NK-92 treated with Interleukin-12 subunit alpha and Interleukin-12 subunit beta, amount 100 ng/mL, for 24 hours (cell line): ENCODE measurements at places on chromosomes 12 and 14.

- no peak for DNase-seq
Observed at GRCh38 chr14:74502236-74503019, 8.9 kb downstream of the ISCA2 start.

- DNase-seq, result no peak
Observed at GRCh38 chr12:3712209-3712992, 40.5 kb downstream of the CRACR2A start.

DNA sequence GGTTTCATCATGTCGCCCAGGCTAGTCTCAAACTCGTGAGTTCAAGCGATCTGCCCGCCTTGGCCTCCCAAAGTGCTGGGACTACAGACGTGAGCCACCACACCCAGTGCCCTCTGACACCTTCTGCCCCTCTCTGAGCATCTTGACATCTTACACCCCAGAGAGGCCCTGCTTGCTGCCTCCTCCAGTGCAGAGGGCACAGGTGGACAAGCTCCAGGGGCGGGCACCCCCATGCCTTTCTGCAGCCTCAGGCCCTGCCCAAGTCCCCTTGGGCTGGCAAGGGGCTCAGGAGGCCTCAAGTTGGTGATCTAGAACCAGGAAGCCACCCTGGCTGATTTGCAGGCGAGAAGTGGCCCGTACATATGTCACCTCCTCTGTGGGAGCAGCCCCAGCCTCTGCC, 11.2 kb upstream of the SH2B3 start:
- no peak for DNase-seq

DNA sequence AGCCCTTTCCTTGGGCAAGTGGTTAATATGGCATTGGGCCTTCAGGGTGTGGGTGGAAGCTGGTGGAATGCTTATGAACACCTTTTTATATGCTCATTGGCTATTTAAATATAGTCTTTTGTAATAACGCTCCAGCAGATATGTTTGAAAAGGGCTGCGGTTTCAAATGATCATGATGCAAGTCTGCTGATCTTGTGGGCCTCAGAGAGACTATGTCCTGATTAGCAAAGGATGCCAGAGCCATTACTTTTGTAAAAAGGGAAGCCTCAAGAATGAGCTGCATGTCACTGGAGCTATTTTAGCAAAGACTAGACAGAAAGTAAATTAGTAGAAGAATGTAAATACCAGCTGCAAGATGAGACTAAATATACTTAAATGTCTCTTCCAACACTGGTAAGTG, 200.5 kb downstream of the GXYLT1 start:
- DNase-seq, result no peak

DNA sequence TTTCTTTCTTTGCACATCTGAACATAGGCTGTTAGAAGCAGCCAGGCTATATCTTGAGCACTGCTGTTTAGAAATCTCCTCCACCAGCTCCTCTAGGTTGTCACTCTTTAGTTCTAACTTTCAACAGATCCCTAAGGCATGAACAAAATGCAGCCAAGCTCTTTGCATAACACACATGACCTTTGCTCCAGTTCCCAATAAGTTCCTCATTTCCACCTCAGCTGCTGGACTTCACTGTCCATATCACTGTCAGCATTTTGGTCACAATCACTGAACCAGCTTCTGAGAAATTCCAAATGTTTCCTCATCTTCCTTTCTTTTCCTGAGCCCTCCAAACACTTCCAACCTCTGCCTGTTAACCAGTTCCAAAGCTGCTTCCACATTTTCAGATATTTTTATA, 27.6 kb upstream of the C14orf132 start:
- no peak for DNase-seq

DNA sequence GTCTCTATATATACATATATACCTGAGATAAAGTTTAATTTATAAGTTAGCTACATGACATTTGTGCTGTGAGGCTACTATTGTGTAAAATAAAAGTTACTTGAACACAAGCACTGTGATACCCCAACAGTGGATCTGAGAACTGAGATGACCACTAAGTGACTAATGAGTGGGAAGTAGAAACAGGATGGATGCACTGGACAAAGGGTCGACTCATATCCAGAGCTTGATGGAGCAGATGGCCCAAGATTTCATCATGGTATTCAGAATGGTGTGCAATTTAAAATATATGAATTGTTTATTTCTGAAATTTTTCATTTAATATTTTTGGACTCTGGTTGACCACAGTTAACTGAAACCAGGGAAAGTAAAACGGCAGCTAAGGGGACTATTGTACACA, 908.6 kb upstream of the MDGA2 start:
- DNase-seq, result no peak

DNA sequence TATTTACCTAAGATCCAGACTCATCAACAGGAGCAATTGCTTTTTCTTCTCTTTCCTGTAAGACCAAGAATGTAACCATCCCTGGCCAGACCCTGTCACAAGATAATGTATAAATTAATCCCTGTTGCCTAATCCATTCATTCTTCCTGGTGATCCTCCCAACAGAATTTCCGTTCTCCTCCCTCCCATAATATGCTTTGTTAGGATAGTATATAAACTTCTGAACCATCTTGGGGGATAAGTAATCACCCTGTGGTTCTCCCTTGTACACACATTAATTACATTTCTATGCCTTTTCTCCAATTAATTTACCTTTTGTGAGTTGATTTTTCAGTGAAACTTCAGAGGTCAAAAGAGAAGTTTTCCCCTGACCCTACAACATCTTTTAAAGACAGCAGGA, 76.2 kb upstream of the RASSF8 start:
- DNase-seq, result no peak

- DNase-seq, result no peak
Observed at GRCh38 chr14:89652352-89652751, 235.3 kb upstream of the FOXN3 start.

- DNase-seq, result no peak
Observed at GRCh38 chr14:104353221-104353920, 215.0 kb downstream of the KIF26A start.

DNA sequence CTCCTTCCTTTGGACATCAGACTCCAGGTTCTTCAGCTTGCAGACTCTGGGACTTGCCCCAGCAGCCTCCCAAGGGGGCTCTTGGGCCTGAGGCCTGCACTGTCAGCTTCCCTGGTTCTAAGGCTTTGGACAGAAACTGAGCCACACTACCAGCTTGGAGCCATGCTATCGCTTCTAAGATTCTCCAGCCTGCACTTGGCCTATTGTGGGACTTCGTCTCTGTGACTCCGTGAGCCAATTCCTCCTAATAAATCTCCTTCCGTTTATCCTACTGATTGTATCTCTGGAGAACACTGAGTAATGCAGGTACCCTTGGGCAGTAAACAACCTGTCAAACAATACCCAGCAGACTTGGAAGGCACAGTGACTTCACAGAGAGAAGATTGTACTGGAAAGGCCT, 24.9 kb upstream of the RHOJ start:
- no peak for DNase-seq

DNA sequence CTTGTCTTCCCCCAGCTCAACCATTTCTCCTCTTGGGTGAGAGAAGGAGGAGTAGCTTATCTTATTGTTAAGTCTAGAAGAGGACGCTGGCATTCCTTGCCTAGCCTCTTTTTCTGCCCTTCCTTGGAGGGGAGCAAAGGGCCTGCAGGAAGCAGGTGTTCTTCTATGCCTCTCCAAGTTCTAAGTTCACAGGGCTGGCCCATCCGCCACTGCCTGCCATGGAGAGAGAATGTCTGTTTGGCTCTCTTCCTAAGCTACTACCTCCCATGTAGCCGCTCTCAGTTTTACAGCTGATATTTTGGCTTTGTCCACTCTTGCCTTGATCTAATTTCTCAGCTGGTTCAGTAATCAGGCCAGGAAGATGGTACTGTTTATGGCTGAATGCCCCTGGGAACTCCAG, 201.2 kb downstream of the NTF3 start:
- no peak for DNase-seq

DNA sequence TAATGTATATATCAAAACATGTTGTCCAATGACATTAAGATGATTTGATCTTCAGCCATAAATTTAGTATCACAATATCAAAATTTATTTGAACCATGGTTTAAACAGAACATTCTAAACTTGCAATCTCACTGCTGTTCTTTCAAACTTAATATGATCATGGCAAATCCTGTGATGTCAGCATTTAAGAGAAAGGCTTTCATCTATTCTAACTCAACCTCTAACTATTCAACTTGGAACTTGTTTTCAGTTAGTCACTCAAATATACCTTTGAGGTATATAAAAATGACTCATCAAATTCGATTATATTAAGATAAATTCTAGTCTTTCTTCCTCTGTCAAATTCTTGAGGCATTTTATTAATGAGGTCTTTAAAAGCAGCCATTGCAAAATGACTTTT, 747.0 kb upstream of the FLRT2 start:
- DNase-seq, result no peak

DNA sequence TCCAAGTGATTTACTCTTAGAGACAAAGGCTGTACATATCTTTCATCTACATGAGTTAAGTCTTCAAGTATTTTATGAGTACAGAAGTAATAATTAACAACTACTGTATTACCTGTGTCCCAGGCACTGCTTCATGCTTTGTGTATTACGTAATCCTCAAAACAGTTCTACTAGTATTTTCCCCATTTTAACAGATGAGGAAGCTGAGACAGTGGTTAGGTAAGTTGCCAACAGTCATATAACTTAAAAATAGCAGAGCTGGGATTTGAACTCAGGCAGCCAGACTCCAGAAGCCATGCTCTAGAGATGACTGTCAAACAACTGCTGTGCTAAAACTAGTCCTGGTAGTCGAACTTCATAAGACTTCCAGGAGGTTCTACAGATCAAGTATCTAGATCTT, 10.7 kb downstream of the TRMT5 start:
- DNase-seq, result no peak

DNA sequence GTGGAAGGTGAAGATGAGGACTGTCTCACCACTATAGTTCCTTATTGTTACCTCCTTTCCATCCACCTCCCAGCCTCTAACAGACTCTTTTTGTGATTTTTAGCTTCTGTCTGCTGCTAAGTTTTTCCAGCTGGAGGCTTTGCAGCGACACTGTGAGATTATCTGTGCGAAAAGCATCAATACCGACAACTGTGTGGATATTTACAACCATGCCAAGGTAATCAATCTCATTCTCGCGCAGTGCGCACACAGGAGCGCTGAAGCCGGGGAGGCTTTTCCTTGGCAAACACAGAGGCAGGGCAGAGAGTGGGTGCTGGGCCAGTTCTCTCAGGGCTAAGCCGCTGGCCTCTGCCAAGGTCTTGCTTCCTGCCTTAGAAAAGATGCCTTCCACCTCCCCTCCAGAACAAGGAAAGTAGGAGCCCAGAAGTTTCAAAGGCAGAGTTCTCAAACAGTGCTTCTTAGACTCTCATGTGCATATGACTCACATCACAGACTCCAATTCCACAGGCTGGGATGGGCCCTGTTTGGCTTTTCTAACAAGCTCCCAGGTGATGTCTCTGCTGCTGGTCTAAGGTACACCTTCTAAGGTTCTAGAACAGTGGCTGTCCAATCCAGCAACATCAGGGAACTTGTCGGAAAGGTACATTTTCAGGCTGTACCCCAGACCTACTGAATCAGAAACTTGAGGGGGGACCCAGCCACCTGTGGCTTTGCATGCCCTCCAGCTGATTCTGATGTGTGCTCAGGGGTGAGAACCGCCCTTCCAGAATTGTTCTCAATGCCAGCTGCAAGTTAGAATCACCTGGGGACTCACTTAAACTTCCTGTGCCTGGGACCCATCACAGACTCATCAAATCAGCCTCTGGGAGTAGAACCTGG, 33.8 kb upstream of the PWP1 start:
- no peak for DNase-seq

DNA sequence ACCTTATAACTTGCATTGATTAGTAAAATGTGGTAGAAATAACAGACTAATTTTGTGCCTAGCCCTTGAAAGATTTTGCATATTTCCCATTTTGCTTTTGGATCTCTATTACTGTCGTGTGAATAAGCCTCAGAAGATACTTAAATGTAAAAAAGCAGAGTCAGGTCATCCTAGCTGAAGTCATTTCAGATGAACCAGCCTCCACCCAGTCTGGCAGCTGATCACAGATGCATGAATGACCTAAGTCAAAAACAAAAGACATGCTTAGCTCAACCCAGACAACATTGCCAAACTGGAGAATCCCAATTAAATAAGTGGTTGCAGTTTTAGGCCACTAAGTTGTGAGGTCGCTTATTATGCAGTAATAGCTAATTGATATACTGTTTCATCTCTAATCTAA, 349.9 kb downstream of the C12orf50 start:
- no peak for DNase-seq

GRCh38 chr14:76834241-76834661, 8.0 kb downstream of the LRRC74A start:
- no peak for DNase-seq

DNA sequence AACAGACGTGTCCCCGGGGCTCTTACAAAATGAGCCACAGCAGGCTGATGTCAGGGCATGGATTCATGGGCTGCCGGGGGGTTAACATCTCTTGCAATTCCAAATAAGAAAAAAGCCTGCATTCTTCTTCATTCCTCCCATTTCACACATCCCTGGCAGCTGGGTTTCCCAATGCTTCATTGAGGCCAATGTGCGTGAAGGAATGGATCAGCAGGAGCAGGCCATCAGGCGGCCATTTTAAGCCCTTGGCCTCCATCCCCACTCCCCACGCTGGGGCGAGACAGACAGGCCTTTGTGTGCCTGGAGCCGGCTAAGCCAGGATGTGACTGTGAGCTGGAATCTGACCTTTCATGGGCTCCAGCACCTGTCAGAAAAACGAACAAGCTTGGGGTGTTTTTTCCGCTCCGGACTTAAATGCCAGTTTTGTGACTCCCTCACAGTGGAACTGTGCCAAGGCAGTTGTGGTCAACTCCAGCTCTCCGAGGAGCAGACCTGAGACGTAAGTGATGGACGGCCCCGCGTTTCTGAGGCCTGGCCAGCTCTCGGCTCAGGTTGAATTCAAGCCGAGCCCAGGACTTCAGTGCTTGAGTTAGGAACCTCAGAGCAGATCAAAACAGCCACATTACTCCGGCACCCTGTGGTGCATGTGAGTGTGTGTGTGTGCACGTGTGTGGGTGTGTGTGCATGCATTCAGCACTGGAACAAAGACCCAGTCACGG, 133.1 kb downstream of the TMEM30B start:
- no peak for DNase-seq

DNA sequence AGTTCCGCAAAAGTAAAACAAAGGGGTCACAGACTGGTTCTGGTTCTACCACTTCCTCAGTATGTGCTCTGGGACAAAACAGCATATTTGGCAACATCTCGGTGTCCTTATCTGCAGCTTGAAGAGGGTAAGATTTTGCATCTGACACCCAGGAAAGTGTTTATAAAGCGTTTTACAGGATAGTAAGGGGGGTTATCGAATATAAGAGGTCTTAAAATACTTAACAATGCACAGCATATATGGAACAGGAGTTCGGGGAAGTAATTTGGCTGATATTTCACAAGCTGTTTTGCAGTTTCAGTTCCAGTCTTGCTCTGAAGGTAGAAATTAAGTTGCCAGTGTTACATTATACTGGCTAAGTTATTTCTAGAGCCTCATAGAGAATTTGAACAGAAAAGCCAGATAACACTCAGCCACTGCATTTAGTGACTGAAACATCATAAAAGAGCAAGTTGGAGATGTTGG, 904 bp upstream of the MAP4K5 start:
- no peak for DNase-seq
